ENCODE measurements at places on chromosomes 13 and 19.

- DNase-seq, result no peak
Measured at GRCh38 chr19:45973553-45974338, at the start of gene NOVA2. Gene NOVA2 (minus strand): TSS chr19:45973865. CDS start chr19:45973351, 514 bp downstream.

DNA sequence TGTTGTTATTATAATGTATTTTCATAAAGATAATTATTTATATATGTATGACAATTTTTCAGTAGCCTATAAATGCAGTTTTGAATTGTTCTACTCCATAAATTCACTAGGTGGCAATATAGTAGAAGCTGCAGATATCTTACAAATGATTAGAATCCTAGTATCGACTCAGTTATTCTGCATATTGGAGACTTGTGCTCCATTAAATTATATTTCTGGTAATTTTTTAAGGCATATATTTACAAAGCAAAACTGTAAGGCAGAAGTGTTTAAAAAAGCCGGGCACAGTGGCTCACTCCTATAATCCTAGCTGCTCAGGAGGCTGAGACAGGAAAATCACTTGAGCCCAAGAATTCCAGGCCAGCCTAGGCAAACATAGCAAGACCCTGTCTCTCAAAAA is 58.7 kb downstream of the DPY19L3 start:
- no peak for DNase-seq

GRCh38 chr13:40205771-40206240 is 460.6 kb downstream of the FOXO1 start:
- no peak for DNase-seq

- no peak for DNase-seq
Measured at GRCh38 chr19:7970716-7971448, 27.4 kb upstream of the TIMM44 start.

DNA sequence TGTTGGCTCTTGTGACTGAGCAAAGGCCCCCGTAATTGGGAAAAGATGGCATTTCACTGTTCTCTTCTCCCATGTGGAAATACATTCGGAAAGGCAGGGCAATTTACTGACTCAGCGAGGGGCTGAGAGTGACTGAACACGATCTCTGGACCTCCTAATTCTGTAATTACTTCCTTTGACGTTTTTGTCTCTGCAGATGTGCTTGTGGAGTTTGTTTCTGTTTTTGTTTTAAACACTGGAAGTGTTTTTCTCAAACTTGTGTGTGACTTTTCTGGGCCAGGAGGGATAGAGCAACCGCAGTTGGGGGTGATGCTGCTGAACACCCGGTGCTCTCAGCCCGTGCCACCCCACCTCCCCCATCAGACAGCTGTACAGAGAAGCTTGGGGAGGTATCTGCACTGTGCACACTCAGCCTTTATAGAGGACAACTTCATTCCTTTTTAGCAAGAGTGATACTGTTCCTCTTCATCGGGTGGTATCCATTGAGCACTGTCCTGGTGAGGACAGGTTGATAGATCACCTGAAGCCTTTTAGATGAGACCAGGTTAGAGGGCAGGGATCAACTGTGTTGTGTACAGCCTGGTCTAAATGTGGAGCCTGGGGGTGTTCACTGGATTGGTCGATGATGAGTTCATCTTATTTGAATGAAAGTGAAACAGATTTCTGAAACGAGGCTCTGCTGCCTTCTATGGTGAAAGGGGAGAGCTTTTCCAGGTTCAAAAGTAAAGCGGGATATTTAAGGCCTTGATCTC is 117.4 kb downstream of the ESD start:
- peak; percentile 30 for DNase-seq
